ENCODE measurements at places on chromosomes 11 and 22. TPM values are rescaled to one million over a fixed set of nuclear protein-coding genes. Genes with fewer than 3 reads are reported as not detected.
A peak's percentile ranks its signal among the peaks of the same experiment; 100 is the strongest.

- no peak for DNase-seq
Observed at GRCh38 chr11:70761094-70761907, 363.0 kb downstream of the CTTN start.

- DNase-seq, result no peak
Observed at GRCh38 chr11:44978961-44979331, 28.3 kb upstream of the TP53I11 start.

GRCh38 chr11:109609454-109610185 lies 187.6 kb downstream of the C11orf87 start:
- DNase-seq, result no peak

GRCh38 chr22:35742342-35743100 lies 24.8 kb downstream of the APOL5 start:
- no peak for DNase-seq

DNA sequence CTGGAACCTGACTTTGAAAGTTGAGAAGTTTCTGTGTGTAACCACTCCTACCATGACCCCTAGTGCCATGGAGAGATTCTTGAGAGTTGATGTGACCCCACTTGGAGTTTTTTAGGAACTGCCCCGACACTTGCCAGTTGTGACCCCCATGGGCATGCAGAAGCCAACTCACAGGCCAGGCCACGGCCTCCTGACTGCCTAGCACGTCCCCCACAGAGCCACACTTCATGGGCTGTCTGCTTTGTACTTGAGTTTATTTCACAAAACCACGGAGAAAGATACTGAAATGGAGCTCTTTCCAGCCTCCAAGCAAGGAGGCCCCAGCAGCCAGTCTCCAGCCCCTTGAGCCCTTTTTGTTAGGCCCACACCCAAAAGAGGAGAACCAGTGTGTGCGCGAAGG lies 8.4 kb downstream of the CYB5R2 start:
- DNase-seq, result no peak

- DNase-seq, result no peak
Observed at GRCh38 chr11:73651252-73651651, 4.9 kb downstream of the PLEKHB1 start.

Gene MEI1
- polyA plus RNA-seq, result 1.3 TPM

GRCh38 chr11:10891151-10891720 lies 33.4 kb upstream of the ZBED5 start:
- DNase-seq, result no peak

DNA sequence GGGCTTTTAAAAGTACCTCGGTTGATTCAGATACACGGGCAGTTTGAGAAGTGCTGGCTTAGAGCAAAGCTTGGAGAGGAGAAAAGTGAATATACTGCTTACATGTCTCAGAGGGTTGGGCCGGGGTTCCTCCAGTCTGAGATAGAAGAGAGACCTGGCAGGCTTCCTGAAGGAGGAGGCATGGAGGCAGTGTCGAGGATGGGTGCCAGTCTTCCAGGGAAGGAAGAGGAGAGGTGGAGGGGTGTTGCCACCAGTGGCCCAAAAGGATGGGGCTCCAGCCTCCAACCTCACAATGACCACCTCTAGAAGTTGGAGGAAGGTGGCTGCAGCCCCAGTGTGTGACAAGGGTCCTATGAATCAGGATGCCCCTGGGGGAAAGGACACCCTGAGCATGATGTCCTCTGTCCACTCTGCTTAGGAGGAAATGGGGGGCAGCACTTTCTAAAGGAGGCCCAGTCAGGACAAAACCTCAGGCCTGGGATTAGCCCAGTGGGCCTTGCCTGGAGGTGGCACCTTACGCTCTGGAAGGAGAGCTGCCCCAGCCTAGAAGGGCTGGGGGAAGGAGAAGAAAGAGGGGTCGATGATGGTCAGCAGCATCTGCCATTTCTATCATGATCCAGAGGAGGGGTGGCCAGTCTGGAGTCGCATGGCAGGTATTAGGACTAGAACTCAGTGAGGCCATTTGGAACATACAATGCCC lies 65.2 kb downstream of the CD82 start:
- DNase-seq, result no peak

Gene VPREB3
- polyA plus RNA-seq, result 0.83 TPM

GRCh38 chr11:126415128-126415527 lies 59.6 kb downstream of the ST3GAL4 start:
- peak; percentile 87 for DNase-seq

DNA sequence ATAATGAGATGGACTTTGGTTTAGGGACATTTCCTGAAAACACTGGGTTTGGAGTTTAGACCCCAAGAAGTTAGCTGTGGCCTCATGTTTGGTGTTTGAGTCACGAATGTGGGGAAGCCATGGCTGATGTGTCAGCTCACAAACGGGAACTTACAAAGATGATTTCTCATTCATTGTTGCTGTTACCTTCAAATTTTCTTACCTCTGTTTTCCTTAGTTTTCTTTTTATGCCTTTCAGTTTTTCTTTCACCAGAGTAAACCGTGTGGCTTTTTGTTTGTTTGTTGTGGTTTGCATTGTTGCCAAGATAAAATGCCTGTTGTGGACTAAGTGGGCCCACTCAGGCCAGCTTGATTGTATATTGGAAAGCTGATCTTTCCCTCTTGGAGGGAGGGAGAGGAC lies 89.1 kb downstream of the SWAP70 start:
- DNase-seq, result no peak

DNA sequence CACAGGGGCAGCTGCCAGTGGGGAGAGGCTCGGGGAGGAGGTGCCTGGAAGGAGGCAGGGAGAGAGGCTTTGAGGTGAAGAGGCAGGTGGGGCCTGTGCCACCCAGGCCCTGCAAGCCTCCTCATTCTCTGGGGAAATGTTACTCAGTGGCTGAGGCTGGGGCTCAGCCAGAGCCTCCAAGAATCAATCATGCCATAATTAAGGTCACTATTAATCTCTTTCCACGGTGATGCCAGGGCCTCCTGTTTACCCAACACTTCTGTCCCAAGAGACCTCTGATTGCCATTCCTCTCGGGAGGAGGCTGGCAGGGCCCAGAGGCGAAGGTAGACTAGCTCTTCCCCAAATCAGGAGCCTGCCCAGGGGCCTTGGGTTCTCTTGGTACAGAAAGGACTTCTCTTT lies 38.4 kb downstream of the GDPD5 start:
- no peak for DNase-seq

- DNase-seq, result no peak
Observed at GRCh38 chr11:125110506-125110905, 920 bp downstream of the TMEM218 start.

Gene C1QTNF5
- 32.8 TPM for polyA plus RNA-seq

DNA sequence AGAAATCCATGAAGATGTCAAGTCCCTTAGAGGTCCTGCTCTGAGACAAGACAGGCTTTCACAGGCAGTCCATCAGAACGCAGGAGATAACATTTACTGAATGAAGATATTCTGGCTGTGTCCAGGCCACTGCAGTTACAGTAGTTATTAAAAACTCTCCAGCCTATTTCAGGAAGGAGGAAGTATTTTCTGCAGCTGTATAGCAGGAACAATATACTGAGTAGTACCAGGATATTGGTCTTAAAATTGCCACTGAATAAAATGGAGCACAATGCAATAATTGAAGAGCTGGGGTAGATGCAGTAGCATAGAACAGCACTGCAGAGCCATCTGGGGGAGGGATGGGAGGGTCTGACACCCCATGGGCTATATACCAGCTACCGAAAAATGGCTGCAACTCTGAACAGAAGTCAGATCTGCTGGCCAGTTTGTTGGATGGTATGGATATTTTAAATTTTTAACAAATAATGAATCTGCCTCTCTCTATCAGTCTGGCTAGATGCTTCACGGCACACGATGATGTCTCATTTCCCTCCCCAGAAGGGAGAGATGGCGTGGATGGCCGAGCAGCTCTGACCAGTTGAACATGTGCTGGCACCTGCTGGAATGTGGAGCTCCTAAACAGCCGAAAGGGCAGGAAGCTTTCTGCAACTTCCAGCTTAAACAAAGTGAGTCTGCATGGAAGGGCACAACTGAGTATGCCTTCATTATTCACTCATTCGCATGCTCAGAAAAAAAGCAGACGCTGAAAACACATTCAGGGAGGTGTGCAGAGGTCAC lies 342.1 kb upstream of the SYN3 start:
- no peak for DNase-seq

Gene KIF18A
- polyA plus RNA-seq, result 0.16 TPM

DNA sequence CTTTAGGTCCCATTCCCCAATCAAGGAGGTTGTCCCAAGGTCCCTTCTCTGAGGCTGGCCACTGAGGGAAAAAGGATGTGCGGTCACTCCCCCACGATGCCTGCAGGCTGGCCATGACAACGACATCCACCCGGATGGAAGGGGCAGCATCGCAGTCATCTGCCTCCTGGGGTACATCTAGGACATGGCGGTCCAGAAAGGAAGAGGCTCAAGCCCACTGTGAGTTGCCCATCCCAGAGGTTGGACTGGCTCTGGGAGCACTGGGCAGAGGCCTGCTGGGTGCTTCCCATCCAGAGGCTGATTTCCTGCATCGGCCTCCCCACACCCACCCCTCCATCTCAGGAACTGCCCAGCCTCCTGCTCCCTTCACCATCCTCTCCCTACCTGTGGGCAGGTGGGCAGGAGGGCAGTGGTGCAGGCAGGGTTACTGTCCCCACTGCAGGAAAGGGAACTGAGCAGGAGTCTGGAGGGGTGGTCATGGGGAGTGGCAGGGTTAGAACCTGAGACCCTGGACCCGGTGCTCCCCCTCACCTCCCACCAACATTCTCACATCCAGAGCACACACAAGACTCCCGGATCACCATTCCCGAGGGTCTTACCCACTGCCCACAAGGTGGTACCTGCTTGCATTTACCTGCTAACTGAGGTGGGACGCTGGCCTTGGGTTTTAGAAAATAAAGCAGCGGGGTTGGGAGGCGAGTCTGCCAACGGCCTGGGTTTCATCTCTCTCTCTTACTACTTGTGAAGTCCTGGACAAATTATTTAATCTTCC lies 4.4 kb downstream of the RCE1 start:
- no peak for DNase-seq

DNA sequence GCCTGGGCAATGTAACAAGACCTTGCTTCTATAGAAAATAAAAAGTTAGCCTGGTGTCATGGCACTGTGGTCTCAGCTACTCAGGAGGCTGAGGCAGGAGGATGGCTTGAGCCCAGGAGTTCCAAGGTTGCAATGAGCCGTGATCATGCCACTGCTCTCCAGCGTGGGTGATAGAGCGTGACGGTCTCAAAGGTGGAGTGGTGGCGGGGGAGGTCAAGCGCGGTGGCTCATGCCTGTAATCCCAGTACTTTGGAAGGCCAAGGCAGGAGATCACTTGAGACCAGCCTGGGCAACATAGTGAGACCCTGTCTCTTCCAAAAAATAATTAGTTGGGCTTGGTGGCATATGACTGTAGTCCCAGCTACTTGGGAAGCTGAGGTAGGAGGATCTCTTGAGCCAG lies 16.7 kb upstream of the PISD start:
- no peak for DNase-seq

Gene VWA5A
- polyA plus RNA-seq, result 1.2 TPM

- no peak for DNase-seq
Observed at GRCh38 chr22:40476341-40476740, 105.9 kb downstream of the SGSM3 start.

Gene SYTL2
- 2.9 TPM for polyA plus RNA-seq

Gene YAP1
- 19.8 TPM for polyA plus RNA-seq

Gene LIMK2
- polyA plus RNA-seq, result 6.0 TPM

Gene MS4A3
- not detected for polyA plus RNA-seq

- DNase-seq, result no peak
Observed at GRCh38 chr11:44274404-44274803, 35.5 kb downstream of the ALX4 start.

Gene TPBGL
- polyA plus RNA-seq, result 0.16 TPM

- no peak for DNase-seq
Observed at GRCh38 chr11:1163321-1163910, 5.7 kb downstream of the MUC5AC start.

Gene SHANK3
- 14.3 TPM for polyA plus RNA-seq

DNA sequence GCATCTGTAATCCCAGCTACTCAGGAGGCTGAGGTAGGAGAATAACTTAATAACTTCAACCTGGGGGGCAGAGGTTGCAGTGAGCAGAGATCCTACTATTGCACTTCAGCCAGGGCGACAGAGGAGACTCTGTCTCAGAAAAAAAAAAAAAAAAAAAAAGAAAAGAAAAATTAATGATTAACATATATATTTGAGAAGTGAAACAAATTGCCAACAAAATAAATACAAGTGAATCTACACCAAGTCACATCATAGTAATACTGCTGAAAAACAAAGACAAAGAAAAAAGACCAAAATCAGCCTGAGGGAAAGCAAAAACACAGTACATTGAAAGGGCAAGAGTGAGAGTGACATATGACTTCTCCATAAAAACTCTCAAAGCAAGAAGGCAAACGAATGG lies 123.7 kb downstream of the CASP12 start:
- no peak for DNase-seq

Gene MB
- polyA plus RNA-seq, result 10,284 TPM

Gene F2
- polyA plus RNA-seq, result 0.04 TPM

Gene C22orf15
- 0.66 TPM for polyA plus RNA-seq

GRCh38 chr11:16722581-16723344 lies 15.7 kb upstream of the C11orf58 start:
- DNase-seq, result no peak

Gene MACROD1
- polyA plus RNA-seq, result 497 TPM

GRCh38 chr11:116890193-116890592 lies 52.8 kb upstream of the APOA1 start:
- no peak for DNase-seq

DNA sequence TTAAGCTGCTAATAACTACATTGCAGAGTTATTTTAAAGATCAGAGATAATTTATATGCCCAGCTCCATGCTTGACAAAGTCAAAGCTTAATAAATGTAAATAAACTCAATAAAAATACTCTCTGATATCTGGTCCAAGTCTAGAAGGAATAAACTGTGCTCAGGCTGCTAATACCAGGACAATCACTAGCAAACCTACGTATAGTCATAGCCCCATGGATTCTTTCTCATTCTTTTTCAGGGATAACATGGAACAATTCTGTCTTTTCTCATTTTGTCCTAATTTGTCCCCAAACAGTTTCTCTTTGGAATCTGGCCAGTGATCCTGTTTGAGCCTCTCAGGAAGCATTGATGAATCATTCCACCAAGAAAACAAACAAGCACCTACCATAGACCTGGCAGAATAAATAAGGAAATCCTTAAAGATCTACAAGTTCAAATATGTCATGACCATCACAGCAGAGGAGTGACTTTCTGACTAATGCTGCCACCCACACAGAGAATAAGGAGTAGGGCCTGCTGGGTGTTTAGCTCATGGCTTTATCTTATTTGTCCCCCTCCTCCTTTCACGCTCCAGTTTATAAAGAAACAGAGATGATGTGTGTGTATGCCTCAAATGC lies 14.1 kb upstream of the B3GNT6 start:
- DNase-seq, result no peak

Gene SCUBE1
- polyA plus RNA-seq, result 0.07 TPM

Gene VPREB1
- polyA plus RNA-seq, result not detected

DNA sequence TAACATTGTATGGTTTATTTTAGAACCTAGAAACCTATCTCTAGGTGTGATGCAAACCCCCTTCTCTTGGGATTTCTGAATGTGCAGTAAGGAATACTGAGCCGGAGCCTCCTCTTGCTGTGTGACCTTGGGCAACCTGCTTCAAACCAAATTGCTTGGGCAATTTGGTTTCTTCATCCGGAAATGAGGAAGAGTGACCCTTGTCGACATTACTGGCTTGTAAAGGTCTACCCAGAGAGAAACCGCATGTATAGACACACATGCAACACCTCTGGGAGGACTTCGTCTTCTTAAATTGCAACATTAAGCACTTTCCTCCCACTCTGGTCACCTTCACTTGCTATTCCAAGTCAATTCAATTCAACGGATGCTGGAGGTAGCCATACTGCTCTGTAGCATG lies 19.6 kb upstream of the TP53I11 start:
- DNase-seq, result no peak

Data from heart right ventricle (tissue), 16 donors.